Fibroblast of lung (primary cell): ENCODE measurements at places on chromosomes 13 and 19. TPM values are rescaled to one million over a fixed set of nuclear protein-coding genes. Genes with fewer than 3 reads are reported as not detected.
A peak's percentile ranks its signal among the peaks of the same experiment; 100 is the strongest.

- no peaks in the 10 kb centered on the region for H3K27me3 ChIP-seq
- H3K4me1 ChIP-seq = peaks cover 2% of the 10 kb centered on the region
- DNase-seq = peak; percentile 11
- peak within 1 kb of the TSS; percentile 23 for H3K27ac ChIP-seq
- peak within 1 kb of the TSS; percentile 61 for H3K4me3 ChIP-seq
- H3K36me3 ChIP-seq = no peaks in the 10 kb centered on the region
These were observed at the start of gene TNFSF13B for GRCh38 chr13:108269601-108270328. TNFSF13B (plus strand) TSS chr13:108269718; CDS start chr13:108269896, 178 bp downstream.

DNA sequence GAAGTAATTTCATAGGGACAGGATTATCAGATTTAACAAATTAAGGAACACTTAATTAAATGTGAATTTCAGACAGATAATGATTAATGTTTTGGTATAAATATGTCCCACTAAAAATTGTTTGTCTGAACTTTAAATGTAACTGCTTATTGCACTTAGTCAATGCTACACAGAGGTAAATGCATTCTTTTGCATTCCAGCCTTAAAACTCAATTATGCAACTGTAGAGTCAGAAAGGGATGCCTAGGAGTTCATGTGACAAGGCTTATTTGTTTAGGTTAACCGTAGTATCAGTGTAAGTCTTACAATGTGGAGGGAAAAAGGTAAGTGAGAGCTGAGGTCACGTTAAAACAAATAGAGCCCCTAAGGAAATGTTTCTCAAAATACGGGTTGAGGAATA lies 347.2 kb upstream of the ARGLU1 start:
- DNase-seq = no peak
- H3K4me3 ChIP-seq = no peak overlapping the region
- no peak overlapping the region for H3K27ac ChIP-seq

DNA sequence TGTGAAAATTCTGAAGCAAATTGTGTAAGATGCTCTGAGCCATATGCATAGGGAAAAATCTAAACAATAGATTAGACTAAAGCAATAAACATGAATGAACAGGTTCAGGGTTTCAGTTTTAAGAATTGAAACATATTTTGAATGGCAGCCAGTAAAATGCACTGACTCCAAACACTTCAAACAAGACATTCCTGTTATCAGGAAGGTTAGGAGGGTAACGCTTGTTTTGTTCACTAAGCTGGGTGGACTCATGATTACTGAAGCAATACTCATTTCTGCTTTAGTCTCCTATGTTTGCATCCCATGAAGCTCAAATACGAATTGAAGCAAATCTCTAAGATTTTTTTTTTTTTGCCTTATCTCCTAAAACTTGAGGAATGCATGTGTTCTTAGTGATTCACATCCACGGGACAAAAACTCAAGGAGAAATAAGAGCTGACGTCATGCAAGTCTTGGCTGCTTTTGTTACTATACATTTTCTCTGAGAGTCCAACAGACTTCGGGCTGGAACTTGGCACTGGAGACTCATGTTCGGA lies 29.1 kb upstream of the IGFL4 start:
- peak; percentile 96 for DNase-seq
- no peak overlapping the region for H3K27ac ChIP-seq
- no peaks in the 10 kb centered on the region for H3K36me3 ChIP-seq
- H3K4me1 ChIP-seq = peaks cover 7% of the 10 kb centered on the region
- peaks cover 4% of the 10 kb centered on the region for H3K27me3 ChIP-seq

GRCh38 chr13:68535329-68535728 lies 1305.2 kb upstream of the PCDH9 start:
- no peak overlapping the region for H3K4me3 ChIP-seq
- no peaks in the 10 kb centered on the region for H3K36me3 ChIP-seq
- H3K27me3 ChIP-seq = no peaks in the 10 kb centered on the region
- no peaks in the 10 kb centered on the region for H3K4me1 ChIP-seq
- H3K27ac ChIP-seq = no peak overlapping the region
- no peak for DNase-seq

Gene CYP2F1
- not detected in 2 replicates for total RNA-seq
